ENCODE measurements at places on chromosomes 6 and 20.
A peak's percentile ranks its signal among the peaks of the same experiment; 100 is the strongest.

- DNase-seq: no peak
These were observed 86.2 kb downstream of the LCA5 start for GRCh38 chr6:79450984-79451383.

DNA sequence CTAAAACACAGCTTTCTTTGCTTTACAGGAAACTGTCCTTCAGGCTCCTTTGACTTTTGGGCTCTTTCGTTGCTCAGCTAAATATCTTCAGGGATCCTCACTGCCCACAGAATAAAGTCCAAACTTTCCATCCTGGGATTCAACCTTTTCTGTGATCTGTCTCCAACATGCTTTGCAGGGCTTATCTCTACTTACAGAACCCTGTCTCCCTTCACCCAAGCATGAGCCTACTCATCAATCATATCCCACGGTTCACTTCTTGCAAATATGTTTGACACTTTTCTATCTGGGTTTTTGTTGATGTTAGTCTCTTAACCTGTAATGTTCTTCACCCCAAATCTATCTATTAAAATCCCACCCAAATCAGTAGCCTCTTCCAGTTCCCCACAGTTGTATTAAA, 327.3 kb upstream of the RNF24 start:
- no peak for DNase-seq

DNA sequence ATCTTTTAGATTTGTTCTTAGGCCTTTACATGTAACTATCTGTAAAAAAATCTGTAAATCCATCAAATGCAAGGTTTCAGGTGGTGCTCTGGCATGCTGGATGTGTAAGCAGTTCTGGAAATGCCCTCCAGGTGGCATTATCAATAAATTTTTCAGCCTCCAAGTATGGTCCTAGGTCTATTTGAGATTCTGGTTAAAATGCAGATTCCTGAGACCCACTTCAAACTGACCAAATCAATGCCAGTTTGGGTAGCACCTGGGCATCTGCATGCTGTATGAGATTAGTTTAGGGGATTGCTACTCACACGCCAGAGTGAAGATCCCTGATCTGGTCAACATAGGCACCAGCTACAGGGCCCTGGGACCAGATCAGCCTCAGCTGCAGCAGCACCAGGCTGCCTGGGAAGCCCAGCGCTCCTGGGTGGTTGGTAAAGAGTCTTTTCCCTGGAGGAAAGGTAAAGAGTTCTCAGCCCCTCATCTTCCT, 507.3 kb upstream of the CITED2 start:
- no peak for DNase-seq

GRCh38 chr6:34528996-34529664, 27.0 kb downstream of the SPDEF start:
- DNase-seq: no peak

GRCh38 chr20:60131375-60131774, 173.2 kb downstream of the CDH26 start:
- no peak for DNase-seq

GRCh38 chr20:34526466-34526865, 10.2 kb downstream of the DYNLRB1 start:
- no peak for DNase-seq

DNA sequence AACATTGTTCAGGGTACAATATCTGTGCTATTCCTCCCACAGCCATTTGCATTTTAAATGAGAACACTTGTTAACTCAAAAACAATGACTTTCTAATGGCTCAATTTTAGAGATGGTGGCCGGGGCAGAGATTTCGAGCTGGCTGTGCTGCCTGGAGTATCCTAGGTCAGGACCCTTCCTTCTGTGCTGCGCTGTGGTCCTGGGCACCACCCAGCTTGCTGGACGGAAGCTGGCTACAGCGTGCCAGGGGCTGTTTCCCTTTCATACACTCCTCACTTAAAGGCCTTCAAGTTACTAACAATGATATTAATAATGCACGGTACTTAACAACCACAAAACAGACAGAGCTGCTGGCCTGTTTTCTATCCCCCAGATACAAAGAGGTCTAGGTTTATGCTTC, 194.4 kb upstream of the CST7 start:
- no peak for DNase-seq

DNA sequence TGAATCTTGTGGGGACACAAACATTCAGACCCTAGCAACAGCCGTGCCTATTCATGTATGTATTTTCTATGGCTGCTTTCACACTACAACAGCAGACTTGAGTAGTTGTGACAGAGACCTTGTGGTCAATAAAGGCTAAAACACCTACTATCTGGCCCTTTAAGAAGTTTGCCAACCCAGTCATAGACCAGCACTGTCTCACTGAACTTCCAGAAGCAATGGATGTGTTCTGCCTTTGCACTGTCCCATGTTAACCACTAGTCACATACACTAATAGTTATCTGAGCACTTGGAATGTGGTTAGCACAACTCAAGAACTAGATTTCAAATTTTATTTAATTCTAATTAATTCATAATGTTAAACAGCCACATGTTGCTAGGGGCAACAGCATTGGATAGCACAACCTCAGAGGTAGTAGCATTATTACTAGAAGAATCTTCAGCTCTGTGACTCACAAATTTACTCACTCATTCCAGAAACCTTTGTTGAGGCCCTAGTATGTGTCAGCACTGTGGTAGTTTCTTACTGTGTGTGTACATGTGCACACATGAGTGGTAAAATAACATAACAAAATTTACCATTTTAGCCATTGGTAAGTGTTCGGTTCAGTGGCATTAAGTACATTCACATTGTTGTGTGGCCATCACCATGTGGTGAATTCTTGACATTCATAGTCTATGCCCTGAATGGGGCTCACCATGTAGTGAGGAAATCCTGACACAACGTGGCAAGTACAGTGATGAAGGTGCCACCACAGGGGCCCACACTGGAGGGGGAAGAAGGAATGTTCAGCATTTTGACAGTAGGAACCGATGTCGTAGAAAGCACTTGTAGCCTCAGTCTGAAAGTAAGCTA, 107.3 kb downstream of the CEP57L1 start:
- DNase-seq: no peak

DNA sequence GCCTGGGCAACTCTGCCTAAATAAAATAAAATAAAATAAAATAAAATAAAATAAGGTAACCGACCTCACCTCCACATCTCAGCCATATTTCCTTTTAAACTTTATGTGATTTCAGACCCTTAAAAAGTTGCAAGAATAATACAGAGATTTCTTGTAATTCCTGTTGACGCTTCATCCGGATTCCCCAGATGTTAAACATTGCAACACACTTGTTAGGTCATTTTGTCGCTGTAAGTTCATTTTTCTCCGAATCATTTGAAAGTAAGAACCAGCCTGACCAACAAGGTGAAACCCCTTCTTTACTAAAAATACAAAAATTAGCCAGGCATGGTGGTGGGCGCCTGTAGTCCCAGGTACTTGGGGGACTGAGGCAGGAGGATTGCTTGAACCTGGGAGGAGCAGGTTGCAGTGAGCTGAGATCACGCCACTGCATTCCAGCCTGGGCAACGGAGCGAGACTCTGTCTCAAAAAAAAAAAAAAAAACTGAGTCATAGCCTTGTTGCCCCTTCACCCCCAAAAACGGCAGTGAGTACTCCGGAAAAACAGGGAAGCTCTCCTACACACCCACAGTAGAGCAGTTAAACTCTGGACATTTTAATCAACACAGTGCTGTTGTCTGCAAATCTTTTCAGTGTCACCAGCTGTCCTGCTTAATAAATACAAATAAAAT, 5.9 kb downstream of the PYGB start:
- DNase-seq: no peak

DNA sequence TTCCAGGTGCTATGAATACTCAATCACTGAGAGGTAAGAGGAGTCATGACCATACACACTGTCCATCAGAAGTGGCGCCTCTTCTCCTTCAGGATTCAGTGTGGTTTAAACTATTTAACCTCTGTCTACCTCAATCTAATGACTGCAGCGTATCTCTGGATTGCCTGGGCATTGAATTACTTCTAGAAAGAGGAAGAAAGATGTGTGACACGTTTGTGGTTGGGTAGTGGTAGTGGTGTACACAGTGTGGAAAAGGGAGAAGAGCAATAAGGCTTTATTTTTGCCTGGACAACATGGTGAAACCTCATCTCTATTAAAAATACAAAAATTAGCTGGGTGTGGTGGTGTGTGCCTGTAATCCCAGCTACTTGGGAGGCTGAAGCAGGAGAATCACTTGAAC, 38.0 kb upstream of the ECHDC1 start:
- DNase-seq: no peak

DNA sequence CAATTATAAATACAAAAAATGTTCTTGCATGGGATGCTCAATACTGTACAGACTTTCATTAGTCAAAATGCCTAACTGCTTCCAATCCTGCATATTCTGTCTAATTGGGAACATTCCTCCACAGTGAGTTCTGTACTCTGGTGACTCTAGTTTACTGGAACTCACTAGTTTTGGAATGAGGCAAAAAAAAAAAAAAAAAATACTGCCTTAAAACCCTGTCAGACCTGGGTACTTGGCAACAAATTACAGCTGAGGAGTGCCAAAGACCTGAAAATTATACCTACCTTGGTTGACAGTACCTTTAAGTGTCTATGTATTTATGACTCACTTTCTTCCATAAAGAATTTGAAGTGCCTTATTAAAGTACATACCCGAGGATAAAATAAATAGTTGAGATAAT, 276.7 kb downstream of the FARS2 start:
- no peak for DNase-seq

- no peak for DNase-seq
These were observed 4.9 kb upstream of the GRM4 start for GRCh38 chr6:34150766-34151165.

DNA sequence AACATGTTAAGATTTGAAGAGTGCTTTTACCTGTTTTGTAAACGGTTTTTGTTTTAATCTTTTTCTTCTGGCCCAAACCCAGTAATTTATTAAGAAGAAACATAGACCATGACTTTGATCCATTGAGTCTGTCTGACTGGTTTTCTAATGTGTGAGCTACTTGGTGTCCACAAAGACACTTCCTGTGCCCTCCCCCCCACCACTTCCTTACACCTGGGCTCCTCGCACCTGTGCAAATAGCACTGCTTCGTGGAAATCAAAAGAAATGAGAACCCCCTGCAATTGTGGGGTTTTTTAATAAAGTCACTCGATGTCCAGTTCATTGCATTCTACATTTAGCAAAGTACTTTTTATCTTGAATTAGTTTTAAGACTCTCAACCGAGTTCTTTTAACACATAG, 65.5 kb downstream of the SMOC2 start:
- DNase-seq: no peak

GRCh38 chr6:133544419-133544818, 303.3 kb downstream of the EYA4 start:
- no peak for DNase-seq

DNA sequence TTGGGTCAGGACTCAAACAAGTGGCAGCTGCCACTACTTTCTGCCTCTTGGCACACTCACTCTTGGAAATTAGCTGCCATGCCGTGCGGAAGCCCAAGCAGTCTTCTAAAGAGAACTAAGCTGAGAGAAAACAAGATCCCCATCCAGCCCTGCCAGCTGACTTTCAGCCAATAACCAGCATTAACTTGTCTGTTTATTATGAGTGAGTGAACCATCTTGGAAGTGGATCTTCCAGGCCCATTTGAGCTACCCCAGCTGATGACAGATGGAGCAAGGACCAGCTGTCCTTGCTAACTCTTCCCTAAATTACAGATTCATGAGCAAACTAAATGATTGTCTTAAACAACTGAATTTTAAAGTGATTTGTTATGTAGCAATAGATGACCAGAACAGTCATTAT, 73.9 kb upstream of the RBM24 start:
- DNase-seq: no peak

DNA sequence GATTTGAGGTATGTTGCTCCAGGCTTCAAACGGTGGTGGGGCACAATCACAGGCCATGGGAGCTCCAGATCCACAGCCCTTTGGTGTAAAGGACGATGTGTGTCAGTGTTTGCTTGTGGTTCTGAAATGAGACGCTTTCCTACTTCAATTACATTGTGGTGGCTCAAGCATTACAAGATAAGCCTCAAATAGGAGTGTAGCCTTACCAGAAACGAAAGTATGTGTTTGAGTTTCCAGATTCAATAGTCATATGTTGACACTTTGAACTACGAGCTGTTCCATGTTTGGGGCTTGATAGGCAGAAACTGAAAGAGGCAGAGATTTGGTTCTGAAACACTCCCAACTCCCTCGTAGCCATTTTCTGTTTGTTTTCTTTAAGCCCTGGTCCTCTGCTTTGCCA, 187.1 kb downstream of the MYLK4 start:
- no peak for DNase-seq

DNA sequence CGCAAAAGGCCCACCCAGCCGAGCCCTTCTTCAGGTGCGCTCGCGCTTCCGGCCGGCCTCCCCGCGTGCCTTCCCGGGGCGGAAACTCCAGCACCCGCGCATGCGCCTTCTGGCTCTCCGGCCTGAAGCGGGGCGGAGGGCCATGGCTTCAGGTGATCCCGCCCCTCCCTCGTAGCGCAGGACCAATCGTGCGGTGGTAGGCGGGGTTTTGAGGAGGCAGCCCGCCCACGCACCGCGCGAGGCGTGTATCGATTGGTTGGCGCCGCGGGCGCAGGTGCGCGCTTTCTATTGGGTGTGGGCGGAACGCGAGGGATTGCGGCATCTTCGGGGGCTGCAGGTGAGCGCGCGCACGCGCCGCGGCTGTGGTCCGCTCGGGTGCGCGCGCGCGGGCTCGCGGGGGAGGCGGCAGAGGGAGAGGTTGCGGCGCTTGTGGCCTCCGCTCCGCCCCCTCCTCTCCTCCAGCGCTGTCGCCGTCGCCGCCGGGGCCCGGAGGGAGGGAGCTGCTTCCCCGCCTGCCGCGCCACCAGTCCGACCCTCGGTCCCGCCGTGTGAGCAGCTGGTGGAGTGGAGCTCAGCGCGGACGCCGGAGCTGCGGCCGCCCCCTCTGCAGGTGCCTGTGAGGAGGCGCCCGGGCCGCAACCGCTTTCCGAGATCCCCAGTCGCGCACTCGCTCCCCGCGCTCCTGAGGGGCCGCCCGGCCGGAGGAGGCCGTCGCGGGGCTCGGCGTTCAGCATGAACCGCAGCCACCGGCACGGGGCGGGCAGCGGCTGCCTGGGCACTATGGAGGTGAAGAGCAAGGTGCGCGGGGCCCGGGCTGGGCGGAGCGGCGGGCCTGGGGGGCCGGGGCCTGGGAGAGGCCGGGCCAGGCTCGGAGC, at the start of gene PARD6B:
Gene PARD6B (plus strand): TSS at position 526 of the 875 bp plus-strand sequence. CDS start 207 bp downstream, at position 733.
- DNase-seq: peak; percentile 99

- DNase-seq: no peak
These were observed 50.8 kb downstream of the METTL24 start for GRCh38 chr6:110307368-110307767.

GRCh38 chr20:11569163-11569562, 348.5 kb upstream of the BTBD3 start:
- no peak for DNase-seq

DNA sequence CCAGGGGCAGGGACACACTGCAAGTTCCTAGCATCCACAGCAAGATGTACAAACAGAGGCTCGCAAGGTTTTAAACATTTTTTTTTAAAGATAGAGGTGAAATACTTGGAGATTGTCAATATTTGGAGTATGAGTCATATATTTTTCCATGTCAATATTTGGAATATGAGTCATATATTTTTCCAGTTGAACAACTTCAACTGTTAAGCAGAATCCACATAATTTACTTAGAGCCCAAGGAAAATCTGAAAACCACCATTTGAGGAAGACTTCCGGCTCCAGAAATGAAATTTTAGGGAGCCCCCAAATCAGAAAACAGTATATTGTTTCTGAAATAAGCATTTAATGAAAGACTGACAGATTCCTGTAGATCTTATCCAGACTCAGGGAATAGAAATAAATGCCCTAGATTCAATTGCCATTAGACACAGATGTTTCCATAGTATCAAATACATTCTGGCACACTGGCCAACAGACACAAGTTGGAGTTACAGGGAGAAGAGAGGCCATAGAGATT, 51.6 kb upstream of the FAM184A start:
- DNase-seq: no peak

GRCh38 chr6:17004269-17004668, 97.6 kb upstream of the STMND1 start:
- no peak for DNase-seq

- DNase-seq: no peak
These were observed 13.8 kb upstream of the IYD start for GRCh38 chr6:150354754-150355571.

Data from progenitor cell of endocrine pancreas (in vitro differentiated cells).